Fibroblast of skin of left biceps (primary cell): ENCODE measurements at places on chromosomes 1 and 21.

GRCh38 chr21:32641710-32642698, 29.8 kb upstream of the CFAP298 start:
- DNase-seq, result no peak

DNA sequence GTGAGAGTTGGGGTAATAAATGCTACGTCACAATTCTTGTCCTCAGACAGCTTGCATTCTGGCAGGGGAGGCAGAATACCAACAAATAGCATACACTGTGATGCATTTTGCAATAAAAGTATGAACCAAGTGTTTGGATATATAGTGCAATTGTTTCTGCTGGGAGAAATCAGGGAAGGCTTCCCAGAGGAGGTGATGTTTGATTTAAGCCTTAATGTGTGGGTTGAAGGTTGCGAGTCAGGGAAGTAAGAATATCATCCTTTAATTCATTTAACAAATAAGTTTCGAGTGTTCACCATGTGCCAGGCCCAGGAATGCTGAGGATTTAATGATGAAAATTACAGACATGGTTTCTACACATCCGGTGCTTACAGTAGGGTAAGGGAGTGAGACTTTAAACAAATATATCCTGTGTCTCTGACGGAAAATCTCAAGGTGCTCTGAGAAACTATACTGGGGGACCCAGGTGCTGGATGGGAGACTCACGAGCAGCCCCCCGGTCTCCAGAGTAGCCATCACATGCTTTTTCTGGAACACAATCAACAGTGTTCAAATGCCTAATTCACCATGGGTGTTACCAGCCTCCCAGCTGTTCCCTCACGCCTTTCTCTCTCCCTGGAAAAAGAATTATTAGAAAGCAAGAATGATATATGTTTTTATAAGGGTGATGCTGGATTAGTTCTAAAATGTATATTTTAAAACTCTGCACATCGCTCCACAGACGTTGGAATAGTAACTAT, 31.7 kb downstream of the RASSF5 start:
- DNase-seq, result no peak

- DNase-seq, result no peak
These were observed 547.8 kb downstream of the NPHP4 start for GRCh38 chr1:5444396-5444795.

- no peak for DNase-seq
These were observed 179.4 kb downstream of the HIVEP3 start for GRCh38 chr1:41739061-41739955.

GRCh38 chr1:78333502-78333901, 157.3 kb upstream of the PTGFR start:
- DNase-seq, result no peak
